Activated CD4-positive, alpha-beta T cell treated with anti-CD3 and anti-CD28 coated beads, Interleukin-2, amount 50 U/mL, for 48 hours (primary cell): ENCODE measurements at places on chromosomes 16 and 17.

GRCh38 chr16:8594149-8594666 is 3.9 kb upstream of the TMEM114 start:
- DNase-seq: no peak

DNA sequence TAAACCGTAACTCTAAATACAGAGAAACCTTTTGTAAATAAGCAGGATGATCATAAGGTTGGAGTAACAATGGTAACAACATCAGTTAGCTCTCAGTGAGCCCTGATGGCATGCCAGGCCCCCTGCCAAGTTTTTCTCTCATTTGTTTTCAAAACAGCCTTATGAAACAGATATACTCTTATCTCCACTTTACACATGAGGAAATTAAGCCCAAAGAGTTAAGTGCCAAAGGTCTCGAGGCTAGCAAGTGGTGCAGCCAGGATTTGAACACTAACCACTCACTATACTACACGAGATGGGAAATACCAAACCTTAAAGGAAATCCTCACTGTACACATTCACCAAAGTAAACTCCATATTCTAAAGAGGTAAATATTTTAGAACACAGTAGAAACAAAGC is 15.0 kb downstream of the USP31 start:
- no peak for DNase-seq

GRCh38 chr17:34313164-34313563 is 6.1 kb upstream of the CCL8 start:
- DNase-seq: no peak

DNA sequence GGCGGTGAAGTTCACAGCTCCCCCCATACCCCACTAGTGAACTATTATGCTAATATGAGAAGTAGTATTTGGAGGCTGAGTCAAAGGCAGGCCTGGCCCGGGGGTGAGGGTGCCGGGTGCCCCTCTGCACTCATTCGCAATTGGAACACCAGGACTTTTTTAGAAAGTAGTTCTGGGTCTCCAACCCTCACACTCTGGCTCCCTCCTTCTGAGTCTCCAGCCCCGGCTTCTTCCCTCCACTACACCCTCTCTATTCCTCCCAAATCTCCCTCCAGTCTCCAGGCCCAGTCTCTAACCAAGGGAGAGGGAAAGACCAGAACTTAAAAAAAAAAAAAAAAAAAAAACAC is 11.3 kb upstream of the HOXB2 start:
- DNase-seq: no peak

DNA sequence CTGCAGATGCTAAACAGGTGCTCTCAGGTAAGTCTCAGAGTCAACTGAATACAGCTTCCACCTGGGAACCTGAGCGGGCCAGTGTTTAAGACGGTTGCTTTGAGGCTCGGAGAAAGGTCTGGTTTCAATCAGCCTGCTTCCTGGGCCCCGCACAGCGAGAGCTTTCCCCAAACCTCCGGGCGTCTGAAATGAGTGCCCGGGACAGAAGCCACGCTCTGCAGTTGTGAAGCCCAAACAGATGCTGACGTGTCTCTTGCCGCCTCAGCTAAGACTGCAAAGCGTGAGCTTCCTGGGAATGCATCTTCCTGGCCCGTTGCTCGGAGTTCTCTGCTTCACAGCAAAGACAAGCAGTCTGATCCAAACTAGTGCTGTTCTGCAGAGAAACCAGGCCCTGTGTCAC is 36.7 kb downstream of the PLXDC1 start:
- no peak for DNase-seq

DNA sequence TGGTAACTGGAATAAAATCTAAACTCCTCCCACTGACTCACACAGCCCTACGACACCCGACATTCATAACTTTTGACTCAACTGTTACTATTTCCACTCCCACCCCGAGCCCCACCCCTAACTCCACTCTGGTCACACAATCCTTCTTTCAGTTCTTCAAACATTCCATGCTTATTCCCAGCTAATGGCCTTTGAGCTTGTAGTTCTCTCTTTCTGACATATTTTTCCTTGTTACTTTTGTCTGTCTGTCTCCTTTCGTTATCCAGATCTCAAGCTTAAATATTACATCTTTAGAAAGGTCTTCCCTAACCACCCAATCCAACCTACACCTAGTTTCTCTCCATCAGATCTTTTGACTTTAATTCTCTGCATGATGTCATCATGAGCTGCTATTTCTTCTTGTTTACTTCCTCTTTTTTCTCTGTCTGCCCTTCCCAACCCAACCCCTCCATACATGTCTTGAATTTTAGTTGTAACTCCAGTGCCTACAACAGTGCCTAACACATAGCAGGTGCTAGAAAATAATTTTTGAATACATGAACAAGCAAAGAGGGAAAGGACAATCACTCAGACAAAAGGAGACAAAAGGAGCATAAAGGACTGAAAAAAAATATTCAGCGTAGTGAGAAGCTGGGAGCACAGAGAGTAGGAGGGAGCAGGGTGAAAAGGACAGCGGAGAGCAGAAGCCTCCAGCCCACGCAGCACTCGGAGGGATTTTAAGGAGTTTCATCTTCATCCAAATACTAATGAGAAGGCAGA is 65.2 kb upstream of the SMIM36 start:
- DNase-seq: no peak

DNA sequence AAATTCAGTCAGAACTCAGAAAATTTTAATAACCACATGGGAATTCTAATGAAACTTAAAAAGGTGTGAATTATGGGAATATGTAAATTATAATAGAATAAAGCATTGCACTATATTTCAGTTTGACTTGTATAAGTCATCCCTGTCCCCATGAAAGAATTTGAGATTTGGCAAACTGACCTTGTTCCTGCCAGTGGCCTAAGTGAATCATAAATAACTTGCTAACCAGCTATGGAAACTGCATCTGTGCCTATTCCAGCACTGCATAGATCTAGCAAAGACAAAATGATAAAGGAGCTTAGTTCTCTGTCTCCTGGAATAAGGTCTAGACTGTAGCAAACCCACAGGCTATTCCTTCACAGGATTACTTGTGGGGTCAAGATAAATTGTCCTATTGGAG is 106.8 kb upstream of the NOG start:
- DNase-seq: no peak

- no peak for DNase-seq
These were observed 684 bp downstream of the SLX4 start for GRCh38 chr16:3610698-3611145.

GRCh38 chr17:42315402-42316156 is 27.3 kb downstream of the STAT5A start:
- no peak for DNase-seq

- no peak for DNase-seq
These were observed 504 bp downstream of the ZNF263 start for GRCh38 chr16:3283543-3284447.

GRCh38 chr17:34771891-34772290 is 189.4 kb downstream of the CCT6B start:
- no peak for DNase-seq

- no peak for DNase-seq
These were observed 3.9 kb downstream of the NAGS start for GRCh38 chr17:44008205-44008909.

GRCh38 chr17:15231851-15232516 is 33.1 kb downstream of the PMP22 start:
- DNase-seq: no peak

- DNase-seq: no peak
These were observed 86.6 kb downstream of the TBC1D16 start for GRCh38 chr17:79948945-79949655.

- no peak for DNase-seq
These were observed 594.2 kb downstream of the KCNJ18 start for GRCh38 chr17:22286337-22287041.
